Fibroblast of lung (primary cell): ENCODE measurements at places on chromosomes 12 and 14. TPM values are rescaled to one million over a fixed set of nuclear protein-coding genes. Genes with fewer than 3 reads are reported as not detected.

DNA sequence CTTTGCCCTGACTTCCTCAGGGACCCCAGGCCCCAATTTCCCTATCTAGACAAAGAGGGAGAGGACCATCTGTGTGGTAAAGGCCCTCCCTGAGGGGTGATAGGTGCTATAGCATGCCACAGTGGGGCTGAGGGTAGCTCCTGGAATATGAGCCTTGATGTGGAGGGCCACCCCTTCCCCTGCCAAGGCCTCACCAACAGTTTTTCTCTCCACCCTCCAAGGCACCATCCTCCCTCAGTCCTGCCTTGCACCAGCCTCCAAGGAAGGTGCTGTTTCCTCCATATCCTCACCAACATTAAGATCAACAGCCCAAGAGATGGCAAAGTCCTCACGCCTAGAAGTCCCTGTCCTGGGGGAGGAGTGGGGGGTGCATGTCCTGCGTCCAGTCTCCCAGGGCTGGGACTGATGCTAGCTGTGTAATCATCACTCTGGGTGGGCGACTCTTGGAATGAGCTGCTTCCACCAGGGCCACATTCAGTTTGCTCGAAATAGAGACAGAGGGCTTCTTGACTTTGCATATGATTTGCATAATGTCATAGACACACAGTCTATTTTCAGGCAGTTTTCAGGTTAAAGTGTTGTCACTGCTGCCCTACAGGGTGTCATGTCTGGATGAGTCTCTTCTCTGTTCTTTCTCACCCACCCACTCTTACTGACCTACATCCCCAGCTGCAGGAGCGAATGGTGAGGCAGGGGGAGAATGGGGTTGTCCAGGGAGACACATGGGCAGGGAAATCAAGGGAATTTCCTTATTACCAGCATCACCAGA lies 17.4 kb downstream of the ACVRL1 start:
- no peaks in the 10 kb centered on the region for H3K36me3 ChIP-seq
- no peaks in the 10 kb centered on the region for H3K4me1 ChIP-seq
- peaks cover 2% of the 10 kb centered on the region for H3K27me3 ChIP-seq
- no peak for DNase-seq
- H3K4me3 ChIP-seq = no peak overlapping the region
- H3K27ac ChIP-seq = no peak overlapping the region

- no peak for DNase-seq
- H3K4me1 ChIP-seq = no peaks in the 10 kb centered on the region
- no peak overlapping the region for H3K27ac ChIP-seq
- H3K4me3 ChIP-seq = no peak overlapping the region
Measured at GRCh38 chr14:91349481-91350074, 68.0 kb downstream of the CCDC88C start.

Gene HHIPL1
- total RNA-seq = 7.7 and 9.9 TPM in 2 replicates

GRCh38 chr12:88570103-88570502 lies 10.2 kb downstream of the KITLG start:
- peaks cover 15% of the 10 kb centered on the region for H3K4me1 ChIP-seq
- no peaks in the 10 kb centered on the region for H3K36me3 ChIP-seq
- no peak overlapping the region for H3K4me3 ChIP-seq
- no peaks in the 10 kb centered on the region for H3K27me3 ChIP-seq
- H3K27ac ChIP-seq = no peak overlapping the region
- DNase-seq = peak; percentile 68

Gene RNASE1
- not detected in 2 replicates for total RNA-seq

GRCh38 chr14:100827101-100828021 lies 1.4 kb downstream of the MEG3 start:
- peaks cover 8% of the 10 kb centered on the region for H3K36me3 ChIP-seq
- H3K4me1 ChIP-seq = no peaks in the 10 kb centered on the region
- peak overlapping the region; percentile 90 for H3K4me3 ChIP-seq
- no peaks in the 10 kb centered on the region for H3K27me3 ChIP-seq

DNA sequence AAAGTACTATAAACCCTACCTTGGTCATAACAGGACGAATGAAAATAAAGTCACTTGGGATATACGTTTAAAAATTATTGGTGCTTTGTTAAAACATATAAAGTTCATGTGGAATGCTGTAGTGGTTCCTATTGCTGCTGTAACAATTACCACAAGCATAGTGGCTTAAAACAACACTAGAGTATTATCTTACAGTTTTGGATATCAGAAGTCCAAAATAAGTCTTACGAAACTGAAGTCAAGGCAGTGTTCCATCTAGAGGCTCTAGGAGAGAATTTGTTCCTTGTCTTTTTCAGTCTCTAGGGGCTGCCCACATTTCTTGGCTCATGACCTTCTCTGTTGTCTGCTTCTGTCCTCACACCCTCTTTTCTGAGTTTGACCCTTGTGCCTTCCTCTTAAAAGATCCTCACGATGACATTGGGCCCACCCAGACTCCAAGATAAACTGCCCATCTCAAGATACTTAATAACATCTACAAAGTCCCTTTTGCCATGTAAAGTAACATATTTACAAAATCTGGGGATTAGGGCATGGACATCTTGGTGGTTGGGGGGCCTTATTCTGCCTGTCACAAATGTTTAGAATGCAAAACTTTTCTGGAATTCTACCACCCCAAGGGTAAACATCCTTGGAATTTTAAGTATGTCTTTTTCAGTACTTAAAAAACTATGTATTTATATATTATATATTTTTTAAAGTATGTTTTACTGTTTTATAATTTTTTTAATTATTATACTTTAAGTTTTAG lies 178.1 kb downstream of the ETNK1 start:
- H3K4me1 ChIP-seq = no peaks in the 10 kb centered on the region
- no peaks in the 10 kb centered on the region for H3K36me3 ChIP-seq
- H3K27me3 ChIP-seq = no peaks in the 10 kb centered on the region
- H3K4me3 ChIP-seq = no peak overlapping the region
- H3K27ac ChIP-seq = no peak overlapping the region
- DNase-seq = no peak

Gene CLEC1B
- not detected in 2 replicates for total RNA-seq

GRCh38 chr14:64195199-64195598 lies 99.0 kb downstream of the ESR2 start:
- no peaks in the 10 kb centered on the region for H3K4me1 ChIP-seq
- no peaks in the 10 kb centered on the region for H3K27me3 ChIP-seq
- no peak overlapping the region for H3K4me3 ChIP-seq
- DNase-seq = no peak
- no peaks in the 10 kb centered on the region for H3K36me3 ChIP-seq

Gene DCN
- total RNA-seq = 586 and 902 TPM in 2 replicates

DNA sequence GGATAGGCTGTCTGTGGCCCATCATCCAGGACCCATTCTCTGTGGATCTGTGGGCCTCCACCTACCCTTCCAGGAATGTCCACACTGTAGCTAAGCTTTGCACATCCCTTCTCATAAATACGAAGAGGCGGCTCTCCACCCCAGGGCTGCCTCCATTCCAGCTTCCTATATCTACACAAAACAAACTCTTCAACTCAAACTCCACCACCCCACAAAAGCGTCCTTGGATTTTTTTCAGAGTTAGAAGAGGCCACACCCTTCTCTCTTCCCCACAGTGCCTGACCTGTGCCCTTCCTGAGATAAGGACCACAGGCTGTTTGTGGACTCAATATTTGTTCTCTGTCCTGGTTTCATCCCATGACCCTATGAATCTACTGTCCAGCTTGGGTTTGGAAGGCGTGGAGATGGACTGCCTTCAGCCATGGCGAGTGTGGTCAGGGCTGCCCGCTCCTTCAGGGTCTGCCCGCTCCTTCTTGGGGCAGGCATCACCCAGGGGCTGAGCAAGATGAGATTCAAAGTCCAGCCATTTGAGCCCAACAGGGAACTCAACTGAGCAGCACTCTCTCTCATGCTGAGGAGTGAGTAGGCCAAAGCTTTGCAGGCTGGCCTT lies 13.0 kb upstream of the SERPINA12 start:
- no peak overlapping the region for H3K4me3 ChIP-seq
- no peaks in the 10 kb centered on the region for H3K36me3 ChIP-seq
- no peak overlapping the region for H3K27ac ChIP-seq
- H3K27me3 ChIP-seq = no peaks in the 10 kb centered on the region

Gene POMT2
- total RNA-seq = 8.5 and 9.6 TPM in 2 replicates

DNA sequence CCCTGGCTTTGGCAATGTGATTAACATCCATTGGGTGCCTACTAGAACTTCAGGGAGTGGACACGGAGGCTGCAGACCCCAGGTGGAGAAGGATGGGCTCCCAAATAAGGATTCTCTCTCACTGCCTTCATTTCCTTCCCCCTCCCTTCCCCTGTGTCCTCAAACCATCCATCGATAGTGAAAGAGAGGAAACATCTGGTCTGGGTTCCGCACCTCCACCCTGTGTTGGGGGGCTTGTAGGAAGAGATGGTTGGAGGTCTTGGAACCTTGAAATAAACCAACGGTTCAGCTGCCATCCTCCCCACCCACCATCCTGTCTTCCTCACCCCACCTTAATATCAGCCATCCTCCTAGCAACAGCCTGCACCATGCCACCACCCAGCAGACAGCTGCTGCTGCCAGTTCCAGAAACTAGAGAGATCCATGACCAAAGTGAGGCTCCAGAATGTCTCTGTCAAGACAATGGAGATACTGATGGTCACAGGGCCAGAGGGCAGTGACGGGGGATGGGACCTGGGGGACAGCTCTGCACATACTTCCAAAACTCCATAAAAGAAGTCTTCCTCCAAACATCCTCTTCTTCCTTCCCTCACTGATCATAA lies 153.1 kb upstream of the CCND2 start:
- no peak overlapping the region for H3K27ac ChIP-seq
- H3K4me3 ChIP-seq = no peak overlapping the region
- no peaks in the 10 kb centered on the region for H3K36me3 ChIP-seq
- H3K4me1 ChIP-seq = peaks cover 2% of the 10 kb centered on the region
- DNase-seq = no peak
- no peaks in the 10 kb centered on the region for H3K27me3 ChIP-seq

- H3K27me3 ChIP-seq = no peaks in the 10 kb centered on the region
- H3K27ac ChIP-seq = no peak overlapping the region
- no peaks in the 10 kb centered on the region for H3K4me1 ChIP-seq
Measured at GRCh38 chr14:71245659-71246361, 338.6 kb downstream of the PCNX1 start.

- H3K4me3 ChIP-seq = no peak overlapping the region
- DNase-seq = no peak
- no peak overlapping the region for H3K27ac ChIP-seq
- H3K4me1 ChIP-seq = no peaks in the 10 kb centered on the region
- peaks cover 10% of the 10 kb centered on the region for H3K27me3 ChIP-seq
Measured at GRCh38 chr12:30825341-30825740, 70.6 kb upstream of the CAPRIN2 start.

DNA sequence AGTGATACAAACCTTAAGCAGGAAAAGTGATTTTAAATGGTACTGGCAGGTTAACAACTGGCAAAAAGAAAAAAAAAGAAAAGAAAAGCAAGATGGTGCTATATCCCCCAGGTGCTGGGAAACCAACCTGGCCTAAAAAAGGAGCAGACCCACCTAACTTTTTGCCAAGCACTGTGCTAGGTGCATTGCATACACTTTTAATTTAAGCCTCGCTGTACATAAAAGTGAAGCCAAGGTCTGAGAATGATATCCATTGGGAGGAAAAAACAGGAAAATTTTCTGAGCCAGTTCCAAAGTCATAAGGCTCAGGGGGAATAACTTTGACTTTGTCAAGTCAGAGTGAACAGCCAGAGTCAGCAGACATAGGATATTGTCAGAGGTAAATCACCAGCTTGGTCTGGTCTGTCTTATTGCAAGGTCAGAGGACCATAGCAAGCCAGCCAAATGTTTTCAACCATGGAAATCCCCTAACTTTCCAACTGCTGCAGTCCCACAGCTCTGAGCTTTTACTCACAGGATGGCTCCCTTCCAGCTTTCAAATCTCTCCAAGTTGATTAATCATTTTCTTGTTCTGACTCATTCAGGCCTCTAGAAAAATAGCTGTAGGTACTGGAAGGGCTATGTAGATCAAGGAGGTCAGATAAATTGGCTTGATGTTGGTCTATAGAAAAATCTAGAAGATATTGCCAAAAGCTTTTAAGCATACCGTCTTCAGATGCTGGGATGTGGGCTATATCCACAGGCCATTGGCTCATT lies 412.9 kb downstream of the RAD51B start:
- H3K4me1 ChIP-seq = peaks cover 15% of the 10 kb centered on the region
- no peaks in the 10 kb centered on the region for H3K27me3 ChIP-seq
- H3K36me3 ChIP-seq = no peaks in the 10 kb centered on the region

DNA sequence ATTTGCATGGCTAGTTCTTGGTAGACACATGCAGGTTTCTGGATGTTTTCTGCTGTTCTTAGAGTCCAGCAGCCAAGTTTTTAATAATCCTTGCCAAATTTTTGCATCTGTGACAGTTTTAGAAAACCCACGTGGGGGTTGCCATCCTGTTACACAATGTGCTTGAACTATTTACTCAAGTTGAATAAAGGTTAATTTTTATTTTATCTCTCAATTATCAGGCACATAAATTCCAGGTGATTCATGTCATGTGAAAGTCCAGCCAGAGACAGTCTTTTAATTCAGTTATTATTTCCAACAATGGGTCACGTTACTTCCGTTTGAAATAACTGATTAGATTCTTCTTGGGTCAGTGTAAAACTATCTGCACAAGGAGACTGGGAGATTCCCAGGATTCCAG lies 15.7 kb downstream of the MYRFL start:
- no peak overlapping the region for H3K27ac ChIP-seq
- H3K36me3 ChIP-seq = no peaks in the 10 kb centered on the region
- H3K4me3 ChIP-seq = no peak overlapping the region
- peak; percentile 9 for DNase-seq
- no peaks in the 10 kb centered on the region for H3K4me1 ChIP-seq
